ENCODE measurements at places on chromosomes 12 and 14.

DNA sequence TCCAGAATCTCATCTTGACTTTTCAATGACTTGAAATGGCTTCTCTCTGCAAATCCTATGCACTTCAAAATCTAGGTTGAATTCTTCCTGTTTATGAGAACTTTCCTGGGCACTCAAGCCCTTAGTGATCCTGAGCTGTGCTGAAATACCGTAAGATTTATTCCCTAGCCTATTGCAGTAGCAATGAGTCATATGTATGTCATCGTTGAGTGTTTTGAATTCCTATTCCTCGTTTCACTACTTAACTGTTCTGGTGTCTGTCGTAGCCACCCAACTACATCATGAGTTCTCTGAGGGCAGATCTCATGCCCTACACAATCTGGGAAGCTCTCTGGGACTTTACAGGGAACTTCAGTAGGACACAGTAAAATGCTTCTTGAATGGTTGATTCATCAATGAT is 190.8 kb upstream of the TMEM132C start:
- DNase-seq, result no peak

GRCh38 chr12:26668847-26669246 is 164.1 kb downstream of the ITPR2 start:
- no peak for DNase-seq

DNA sequence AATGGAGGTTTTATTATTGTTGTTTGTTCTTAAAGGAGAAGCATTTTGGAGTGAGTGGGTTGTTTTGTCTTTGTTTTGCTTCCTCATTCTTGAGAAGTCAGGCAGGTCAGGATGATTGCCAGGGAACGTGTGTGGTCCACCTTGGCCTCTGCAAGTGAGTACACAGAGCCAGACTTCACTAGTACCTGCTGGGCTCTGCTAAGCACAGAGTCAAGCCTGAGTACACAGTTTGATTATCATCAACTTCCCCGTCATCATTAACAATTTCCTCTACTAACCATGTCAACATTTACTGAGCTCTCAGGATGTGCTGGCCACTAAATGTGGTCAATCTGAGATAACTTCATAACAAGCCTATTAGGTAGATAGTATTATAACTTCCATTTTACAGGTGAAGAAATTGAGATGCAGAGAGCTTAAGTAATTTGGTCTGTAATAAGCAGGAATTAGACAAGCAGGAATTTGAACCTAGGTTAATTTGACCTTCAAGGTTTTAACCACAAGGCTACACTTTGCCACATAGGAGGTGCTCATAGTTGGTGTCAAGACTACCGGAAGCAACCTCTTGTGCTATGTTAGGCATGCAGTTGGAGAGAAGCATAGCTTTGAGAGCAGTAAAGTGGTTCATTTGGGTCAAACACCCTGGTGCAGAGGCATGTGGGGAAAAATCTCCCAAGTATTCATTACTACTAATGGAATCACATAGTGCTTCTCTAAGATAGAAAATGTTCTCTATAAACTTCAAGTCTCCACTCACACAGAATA is 178.3 kb downstream of the NUAK1 start:
- no peak for DNase-seq

GRCh38 chr12:91395628-91396135 is 213.1 kb upstream of the DCN start:
- DNase-seq, result no peak

DNA sequence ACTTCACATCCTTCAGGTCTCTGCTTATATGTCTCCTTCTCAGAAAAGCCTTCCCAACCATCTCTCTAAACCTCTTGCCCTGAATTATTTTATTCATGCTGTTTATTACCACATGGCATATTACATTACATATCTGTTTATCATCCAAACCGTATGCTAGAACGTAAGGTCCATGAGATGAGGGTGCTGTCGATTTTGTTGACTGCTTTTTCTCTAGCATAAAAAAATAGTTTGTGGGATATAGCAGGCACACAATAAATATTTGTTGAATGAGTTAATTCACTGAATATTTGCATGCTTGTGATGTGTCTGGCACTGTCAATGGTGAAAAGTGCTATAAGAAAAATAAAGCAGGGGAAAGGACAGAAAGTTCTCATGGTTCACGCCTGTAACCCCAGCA is 22.9 kb downstream of the SAMD4A start:
- no peak for DNase-seq

- DNase-seq, result no peak
Observed at GRCh38 chr12:58105225-58106119, 164.1 kb downstream of the ATP23 start.

DNA sequence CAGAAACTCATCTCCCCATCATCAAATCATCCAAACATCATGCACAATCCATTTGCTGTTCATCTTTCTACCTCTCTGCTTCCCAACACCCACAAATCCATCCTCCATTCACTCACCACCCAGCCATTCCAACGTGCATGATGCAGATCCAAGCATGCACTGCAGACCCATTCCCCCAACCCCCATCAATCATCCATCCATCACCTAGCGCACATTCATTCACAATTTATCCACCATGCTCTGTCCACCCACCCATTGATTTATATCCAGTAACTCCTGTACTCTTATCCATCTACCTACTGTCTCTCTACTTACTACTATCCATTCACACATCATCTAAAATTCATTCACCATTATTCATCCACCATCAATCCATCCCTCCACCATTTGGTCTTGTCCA is 4.0 kb upstream of the AMN start:
- DNase-seq, result no peak

- DNase-seq, result no peak
Observed at GRCh38 chr12:4947253-4947652, 37.5 kb downstream of the KCNA1 start.

GRCh38 chr12:98559666-98560065 is 33.8 kb upstream of the SLC25A3 start:
- DNase-seq, result no peak

- no peak for DNase-seq
Observed at GRCh38 chr12:34600592-34601462, 578.5 kb downstream of the ALG10 start.

DNA sequence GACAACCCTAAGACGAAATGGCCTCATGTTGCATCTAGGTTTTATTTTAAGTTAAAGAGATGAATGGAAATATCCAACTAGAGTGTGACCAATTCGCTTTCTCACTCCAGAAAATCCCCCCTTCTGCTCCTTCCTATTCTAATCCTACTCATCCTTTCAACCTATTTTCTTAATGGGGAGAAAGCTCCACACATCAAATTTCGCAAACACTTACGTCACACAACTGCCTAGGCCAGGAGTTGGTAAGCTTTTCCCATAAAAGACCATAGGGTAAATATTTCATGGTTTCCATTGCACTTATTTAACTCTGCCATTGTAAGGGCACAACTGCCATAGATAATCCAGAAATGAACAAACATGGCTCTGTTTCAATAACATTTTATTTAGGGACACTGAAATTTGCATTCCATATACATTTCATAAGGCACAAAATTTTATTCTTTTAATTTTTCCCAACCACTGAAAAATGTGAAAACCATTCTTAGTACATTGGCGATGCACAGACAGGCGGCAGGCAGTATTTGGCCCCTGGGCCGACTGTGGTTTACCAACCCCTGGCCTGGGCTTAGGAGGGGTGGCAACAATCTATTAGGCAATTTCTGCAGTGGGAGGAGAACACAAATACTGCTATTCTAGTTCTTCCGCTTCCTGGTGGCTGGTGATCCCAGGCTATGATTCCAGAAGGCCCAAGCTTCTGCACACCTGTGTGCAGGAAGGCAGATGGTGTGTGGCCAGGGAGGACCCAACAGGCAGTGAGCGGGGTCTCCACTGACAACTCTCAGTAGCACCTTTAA is 67.2 kb upstream of the FOXN3 start:
- no peak for DNase-seq

DNA sequence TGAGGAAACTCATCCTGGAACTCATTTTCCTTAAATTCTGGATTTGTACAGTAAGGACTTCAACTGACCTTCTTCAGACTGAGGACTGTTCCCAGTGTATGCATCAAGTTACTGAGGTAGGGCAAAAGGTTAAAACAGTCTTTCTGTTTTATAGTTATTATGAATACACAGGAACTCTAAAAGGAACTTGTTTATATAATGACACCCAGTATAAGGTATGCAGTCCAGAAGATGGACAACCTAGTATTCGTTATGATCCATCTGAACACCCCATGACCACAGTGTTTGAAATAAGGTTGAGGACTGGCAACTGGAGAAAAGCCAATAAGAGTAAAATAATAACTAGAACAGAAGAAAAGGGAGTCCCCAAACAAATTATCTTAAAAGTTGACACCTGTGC is 779.9 kb upstream of the TMEM132C start:
- DNase-seq, result no peak

GRCh38 chr14:54338696-54339317 is 58.0 kb upstream of the CDKN3 start:
- DNase-seq, result peak; percentile 37

All from endothelial cell (in vitro differentiated cells).